ENCODE measurements at places on chromosomes 3 and 15.

DNA sequence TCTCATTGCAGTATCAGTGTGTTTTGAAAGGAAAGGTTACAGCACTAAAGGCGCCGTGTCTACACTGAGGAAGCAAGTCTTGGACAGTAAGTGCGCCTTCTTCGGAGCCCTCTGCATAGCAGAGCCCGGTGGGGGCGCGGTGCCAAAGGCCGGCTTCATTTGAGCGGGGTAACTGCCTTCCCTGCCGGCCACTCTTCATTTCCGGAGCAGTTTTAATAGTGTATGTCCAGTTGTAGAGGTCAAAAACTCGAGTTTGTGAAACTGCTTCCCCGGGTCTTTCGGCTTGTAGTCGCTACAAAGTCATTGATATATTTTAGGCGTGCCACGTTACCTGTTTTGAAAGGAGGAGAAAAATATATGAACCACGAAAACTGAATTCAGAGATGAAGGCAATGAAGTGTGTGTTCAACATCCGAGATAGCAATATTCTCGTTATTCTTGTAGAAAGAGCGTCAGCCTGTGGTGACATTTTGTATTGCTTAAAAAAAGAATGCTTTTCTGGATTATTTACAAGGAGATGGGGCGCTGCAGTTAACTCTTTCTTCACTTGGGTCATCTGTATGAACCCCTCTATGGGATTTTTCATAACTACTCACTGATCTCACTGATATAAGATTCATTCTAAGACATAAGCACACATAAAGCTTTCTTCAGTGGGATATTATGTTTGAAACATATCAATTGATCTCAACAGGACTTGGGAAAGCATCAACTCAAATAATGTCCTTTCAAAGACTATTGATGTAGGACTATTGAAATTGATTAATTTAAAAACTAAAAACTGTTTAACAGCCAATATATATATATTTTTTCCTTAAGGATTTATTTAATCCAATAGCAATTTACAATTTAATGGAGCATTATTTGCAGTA is 3.0 kb downstream of the ALCAM start:
- DNase-seq, result peak; percentile 61

- peak; percentile 36 for DNase-seq
Measured at GRCh38 chr15:94327356-94327936, 96.1 kb downstream of the MCTP2 start.

- DNase-seq, result peak; percentile 68
Measured at GRCh38 chr15:80710635-80711554, 15.8 kb downstream of the ABHD17C start.

DNA sequence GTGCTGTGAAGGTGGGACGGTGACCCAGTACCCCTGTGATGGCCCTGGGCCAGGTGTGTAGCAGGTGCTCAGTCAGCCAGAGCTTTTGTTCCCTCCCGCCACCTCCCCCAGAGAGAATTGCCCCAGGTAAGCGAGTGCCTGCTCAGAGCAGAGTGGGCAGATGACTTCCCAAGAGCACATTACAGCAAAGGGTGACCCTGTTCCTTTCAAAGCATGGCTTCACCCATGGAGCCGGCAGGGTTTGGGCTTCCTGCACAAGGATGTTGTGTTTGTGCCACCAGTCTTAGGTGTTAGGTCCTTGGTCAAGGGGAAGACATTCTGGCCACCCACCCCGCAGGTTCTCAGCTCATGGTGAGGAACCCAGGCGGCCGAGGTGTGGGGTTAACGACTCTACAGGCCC is 30.7 kb downstream of the SLC6A6 start:
- no peak for DNase-seq

DNA sequence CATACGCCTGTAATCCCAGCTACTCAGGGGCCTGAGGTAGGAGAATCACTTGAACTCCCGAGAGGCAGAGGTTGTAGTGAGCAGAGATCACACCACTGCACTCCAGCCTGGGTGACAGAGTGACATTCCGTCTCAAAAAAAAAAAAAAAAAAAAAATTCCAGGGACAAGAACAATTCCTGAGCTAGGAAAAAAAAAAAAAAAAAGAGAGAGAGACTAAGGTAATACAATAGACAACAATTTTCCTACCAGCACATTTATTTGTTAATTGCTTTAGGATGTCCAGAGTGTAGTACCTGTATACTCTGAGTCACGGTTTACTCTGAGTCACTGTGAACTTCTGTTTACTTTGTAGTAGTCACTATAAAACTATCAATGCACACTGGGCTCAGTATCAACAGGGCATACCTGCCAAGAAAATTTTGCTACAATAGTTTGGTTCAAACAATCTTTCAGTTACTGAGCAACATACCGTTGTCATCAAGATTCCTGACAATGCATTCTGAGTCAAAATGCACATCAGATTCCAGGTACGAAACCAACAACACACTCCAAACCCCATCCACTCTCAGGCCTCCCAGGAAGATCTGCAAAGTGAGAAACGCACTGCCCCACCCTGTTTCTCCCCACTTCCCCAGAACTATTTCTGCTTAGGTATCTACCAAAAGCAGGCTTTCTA is 28.3 kb downstream of the IGF2BP2 start:
- no peak for DNase-seq

DNA sequence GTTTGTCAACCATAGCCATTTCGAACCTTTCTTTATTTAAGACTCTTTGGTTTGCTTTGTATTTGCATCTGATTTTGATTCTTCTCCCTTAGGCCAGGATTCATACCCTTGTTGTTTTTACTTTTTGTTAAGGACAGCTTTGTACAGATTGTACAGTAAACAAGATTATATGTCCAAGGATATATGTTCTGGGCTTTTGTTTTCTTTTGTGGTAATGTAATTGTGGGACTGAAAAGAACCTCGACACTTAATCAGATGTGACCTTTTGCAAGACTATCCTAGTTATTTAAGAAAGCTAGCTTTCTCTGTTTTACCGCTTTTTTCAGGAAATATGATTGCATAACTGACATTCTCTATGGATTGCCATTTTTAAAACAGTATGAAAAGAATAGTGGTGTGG is 67.0 kb upstream of the SAMMSON start:
- no peak for DNase-seq

DNA sequence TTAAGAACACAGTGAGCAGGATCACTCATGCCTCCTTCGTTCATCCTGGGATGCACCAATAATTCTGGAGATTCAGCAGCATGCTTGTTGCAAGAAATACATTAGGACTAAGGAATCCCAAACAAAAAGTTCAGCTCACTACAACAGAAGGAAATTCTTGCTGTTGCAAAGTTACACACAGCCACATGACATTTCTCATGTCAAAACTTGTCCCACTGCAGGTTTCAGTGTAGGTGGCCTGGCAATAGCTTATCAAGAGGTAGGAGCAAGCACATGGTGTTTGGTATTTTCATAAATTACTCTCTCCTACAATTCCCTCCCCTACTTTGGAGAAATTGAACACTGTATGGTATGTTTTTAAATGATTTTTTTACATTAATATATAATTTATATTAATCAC is 399.6 kb upstream of the EPHA3 start:
- no peak for DNase-seq

DNA sequence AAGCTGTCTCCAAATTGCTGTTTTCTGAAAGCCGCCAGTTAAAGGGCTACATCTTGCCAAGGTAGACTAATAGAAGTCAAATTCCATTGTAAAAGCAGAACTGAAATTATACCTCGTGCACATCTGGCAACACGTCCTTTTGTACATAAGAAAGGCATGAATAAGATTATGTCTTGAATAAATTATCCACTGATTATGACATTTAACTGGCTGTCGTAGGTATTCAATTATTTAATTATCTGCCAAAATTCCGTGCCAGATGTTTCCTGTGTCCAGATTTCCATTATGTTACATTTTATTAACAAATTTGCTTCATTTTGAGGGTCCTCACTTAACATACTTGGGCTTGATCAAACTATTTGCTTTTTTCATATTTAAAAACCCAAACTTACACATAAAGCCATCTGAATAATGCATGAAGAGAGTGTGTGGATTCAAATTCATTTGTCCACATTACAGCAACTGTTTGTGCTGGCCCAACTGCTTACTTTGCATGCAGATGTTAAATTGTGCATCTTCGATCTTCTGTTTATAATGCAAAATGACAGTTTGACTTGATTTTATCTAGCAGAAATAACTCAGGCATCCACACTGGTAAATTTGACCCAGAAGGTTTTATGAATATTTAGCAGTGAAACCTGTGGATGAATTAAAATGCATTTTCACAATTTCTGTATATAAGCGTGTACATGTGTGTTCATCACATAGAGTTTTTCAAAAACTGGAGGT is 701.5 kb downstream of the ZNF385D start:
- DNase-seq, result no peak

DNA sequence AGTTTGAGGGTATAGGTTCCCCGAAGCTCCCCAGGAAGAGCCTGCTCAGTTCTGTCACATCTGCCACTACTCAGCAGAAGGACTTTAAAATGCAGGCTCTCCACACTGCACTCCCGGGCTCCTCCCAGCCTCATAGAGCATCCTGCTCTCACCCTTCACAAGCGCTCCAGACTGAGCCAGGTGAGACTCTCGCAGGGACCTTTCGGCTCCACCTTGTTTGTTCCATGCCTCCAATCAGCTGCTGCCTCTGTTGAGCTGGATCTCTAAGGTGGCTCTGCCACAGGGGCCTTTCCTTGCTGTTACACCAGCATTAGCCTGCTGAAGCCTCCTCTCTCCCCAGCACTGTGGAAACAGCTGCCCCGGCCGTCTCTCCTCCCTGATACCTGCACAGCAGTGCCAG is 56.1 kb downstream of the SLCO3A1 start:
- DNase-seq, result no peak

DNA sequence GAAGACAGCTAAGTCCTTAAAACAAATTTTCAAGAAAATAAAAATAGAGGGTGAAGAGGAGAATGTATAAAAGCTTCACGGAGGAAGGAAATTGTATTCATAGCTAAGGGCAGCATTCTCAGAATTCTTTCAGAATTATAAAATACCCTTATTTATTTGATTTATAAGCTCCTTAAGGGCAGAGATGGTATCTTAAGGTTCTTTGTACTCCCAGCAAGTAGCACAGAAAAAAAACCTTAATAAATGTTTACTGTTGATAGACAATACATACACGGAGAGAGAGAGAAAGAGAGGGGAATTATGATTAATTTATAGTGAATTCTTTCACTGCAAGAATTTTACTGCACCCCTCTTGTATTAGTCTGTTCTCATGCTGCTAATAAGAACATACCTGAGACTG is 375.6 kb upstream of the CCDC54 start:
- no peak for DNase-seq

DNA sequence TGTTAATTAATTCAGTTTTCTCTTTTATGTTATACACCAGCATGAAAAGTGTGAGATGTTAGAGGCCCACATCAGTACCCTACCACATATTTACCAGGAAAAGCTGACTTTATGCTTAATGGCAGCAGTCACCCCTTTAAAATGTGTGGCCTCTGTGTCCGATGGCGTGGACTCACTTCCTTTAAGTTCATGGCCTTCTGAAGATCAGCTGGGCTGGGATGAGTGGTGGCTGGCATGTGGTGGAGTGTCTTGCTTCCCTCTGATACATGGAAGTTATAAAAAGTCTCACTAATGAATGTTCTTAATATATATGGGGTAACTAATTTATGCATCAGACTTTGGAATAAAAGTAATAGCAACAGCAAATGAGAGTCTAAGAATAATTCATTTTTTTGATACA is 32.1 kb downstream of the PPARG start:
- DNase-seq, result no peak

- DNase-seq, result no peak
Measured at GRCh38 chr15:70151462-70151861, 53.7 kb upstream of the TLE3 start.

DNA sequence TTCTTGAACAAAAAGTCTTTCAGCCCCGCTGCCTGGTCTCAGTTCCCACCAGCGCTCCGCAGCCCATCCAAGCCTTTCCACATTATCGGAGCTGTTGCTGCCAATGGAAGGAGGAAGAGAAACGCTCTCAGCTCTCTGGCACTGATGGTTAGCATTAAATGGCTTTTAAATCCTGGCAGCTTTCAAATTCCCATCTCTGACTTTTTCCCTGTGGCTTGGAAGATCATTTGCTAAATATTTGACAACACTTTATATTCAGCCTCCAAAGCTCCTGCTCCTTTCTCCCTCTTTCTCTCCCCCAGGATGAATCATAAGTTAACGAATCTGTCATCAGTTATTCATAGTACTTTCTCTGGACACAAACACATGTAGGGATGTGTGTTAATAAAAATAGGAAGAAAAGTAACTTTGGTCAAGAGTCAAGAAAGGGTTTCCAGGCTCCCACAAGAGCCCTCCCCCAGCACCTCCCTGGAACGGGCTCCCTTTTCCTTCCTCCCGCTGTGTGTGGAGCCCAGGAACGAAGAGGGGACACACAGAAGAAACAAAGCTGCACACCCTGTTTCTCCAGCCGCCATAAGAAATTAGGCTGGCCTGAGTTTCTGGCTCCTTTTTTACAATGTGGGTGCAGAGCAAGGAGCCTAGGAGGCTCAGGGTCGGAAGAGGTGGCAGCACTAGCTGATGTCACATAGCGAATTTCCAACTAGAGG is 47.6 kb upstream of the TSEN2 start:
- no peak for DNase-seq

DNA sequence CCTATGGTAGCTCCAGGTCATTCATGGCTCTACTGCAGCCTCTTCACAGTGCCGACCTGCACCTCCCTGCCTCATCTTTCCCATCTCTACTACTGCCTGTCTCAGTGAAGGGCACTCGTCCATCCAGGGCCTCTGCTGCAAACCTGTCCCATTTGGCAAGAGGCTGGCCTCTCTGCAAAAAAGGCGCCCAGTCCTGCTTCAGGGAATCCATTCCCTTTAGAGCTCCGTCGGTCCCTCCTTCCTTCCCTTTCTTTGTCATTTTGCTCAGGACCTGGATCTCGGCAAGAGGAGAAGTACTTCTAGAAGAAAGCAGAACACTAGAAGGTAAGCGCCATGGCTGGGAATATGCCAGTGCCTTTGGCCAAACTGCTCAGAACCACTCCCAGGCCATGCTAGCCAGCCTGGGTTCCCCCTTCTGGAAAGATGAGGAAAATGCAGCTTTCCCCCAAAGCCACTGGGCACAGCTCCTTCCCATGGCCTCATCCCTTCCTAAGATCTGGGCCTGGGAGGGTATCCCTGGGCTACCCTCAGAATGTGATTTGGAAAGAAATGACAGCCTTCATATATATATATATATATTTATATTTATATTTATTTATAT is 6.4 kb upstream of the ISL2 start:
- DNase-seq, result no peak

- DNase-seq, result no peak
Measured at GRCh38 chr3:189369636-189370035, 197.9 kb downstream of the TPRG1 start.

DNA sequence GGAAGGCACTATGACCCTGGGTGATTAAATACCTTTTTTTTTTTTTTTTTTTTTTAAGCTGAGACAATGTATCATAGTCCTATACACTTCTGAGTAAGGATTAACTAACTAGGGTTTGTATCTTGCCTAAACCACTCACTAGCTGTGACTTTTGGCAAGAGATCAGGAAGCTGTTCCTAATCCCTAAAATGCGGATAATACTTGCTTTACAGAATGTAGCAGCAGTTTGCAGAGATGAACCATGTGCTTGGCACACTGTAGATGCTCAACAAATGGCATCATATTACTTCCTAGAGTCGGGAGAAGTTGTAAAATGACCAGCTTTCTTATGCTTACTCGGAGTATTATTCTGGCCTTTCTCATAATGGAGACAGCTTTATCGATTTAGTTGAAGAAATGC is 25.6 kb upstream of the PYGO1 start:
- DNase-seq, result no peak
